ENCODE measurements at places on chromosomes 6 and 20.
A peak's percentile ranks its signal among the peaks of the same experiment; 100 is the strongest.

DNA sequence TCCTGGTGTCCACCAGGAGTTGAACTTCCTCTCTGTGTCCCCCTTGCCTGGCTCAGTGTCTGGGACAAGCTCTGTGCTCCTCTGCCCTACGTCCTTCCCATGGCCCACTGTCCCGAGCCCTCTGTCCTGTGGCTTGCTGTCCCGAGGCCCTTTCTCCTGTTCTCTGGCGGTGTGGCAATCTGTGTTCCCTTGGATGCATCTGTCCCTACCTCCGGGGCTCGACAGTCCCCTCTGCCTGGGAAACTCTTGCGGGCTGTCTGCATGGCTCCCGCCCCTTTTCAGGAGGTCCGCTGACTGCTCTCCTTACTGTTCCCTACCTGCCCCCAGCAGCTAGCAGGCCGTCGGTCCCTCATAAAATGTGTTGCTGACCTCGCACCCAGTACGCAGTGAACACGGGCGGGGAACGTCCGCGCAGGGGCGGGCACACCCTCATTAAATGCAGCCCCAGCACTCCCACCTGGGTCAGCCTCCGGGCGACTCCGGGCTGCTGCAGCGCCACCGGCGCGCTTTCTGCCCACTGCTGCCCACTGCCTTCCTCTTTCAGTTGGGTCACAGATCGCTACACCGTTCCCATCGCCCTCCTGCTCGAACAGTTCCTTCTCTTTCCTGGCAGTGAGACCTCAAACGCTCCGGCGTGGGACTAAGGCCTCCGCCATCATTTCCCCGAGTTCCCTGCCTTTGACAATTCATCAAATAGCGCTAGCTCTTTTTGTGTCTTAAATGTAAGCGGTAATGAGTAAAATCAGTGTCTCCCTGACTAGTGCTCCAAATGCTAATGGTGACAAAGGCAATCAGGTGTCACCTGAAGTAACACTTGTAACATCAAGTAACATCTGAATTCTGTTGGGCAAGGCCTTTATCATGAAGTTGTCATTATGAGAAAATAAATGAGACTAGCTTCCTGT lies 60.5 kb downstream of the RSPH3 start:
- peak; percentile 26 for DNase-seq

DNA sequence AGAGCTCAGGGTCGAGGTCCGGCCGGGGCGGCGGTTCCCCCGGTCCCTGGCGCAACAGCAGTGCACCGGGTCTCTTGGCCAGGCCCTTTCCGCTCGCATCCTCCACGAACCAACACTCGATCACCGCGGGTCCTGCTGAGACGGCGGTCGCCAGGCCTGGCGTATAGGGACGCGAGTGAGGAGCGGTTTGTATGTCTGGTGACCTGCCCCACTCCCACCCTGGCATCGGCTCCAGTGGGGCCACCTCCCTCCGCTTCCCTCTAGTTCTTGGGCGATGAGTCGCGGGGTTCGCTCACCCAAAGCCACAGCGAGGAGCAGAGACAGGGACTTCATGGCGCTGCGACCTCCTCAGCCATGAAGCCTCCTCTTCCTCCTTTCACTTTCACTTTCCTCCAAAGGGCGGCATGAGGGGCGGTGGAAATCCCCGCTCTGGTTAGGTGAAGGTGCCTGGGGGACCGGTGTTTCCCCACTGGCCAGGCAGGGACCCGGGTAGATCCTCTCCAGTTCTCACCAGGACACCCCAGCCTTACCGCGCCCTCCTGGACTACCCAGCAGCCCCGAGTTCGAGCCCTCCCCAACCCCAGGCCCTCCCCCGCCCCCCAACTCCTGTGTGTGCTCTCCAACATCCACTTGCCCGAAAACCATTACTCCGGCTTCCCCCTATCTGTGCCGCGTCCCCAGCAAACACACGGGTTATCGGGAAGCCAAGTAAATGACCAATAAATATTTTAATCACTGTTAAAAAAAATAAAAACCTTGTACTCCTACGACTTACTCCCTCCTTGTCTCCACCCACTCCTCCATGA lies at the start of gene TAPBP:
TSS of gene TAPBP (minus strand) at position 370 of the 806 bp plus-strand sequence. CDS start at position 333, 37 bp downstream.
- DNase-seq: peak; percentile 94

- DNase-seq: no peak
These were observed 541.6 kb upstream of the POU3F2 start for GRCh38 chr6:98292810-98293209.

DNA sequence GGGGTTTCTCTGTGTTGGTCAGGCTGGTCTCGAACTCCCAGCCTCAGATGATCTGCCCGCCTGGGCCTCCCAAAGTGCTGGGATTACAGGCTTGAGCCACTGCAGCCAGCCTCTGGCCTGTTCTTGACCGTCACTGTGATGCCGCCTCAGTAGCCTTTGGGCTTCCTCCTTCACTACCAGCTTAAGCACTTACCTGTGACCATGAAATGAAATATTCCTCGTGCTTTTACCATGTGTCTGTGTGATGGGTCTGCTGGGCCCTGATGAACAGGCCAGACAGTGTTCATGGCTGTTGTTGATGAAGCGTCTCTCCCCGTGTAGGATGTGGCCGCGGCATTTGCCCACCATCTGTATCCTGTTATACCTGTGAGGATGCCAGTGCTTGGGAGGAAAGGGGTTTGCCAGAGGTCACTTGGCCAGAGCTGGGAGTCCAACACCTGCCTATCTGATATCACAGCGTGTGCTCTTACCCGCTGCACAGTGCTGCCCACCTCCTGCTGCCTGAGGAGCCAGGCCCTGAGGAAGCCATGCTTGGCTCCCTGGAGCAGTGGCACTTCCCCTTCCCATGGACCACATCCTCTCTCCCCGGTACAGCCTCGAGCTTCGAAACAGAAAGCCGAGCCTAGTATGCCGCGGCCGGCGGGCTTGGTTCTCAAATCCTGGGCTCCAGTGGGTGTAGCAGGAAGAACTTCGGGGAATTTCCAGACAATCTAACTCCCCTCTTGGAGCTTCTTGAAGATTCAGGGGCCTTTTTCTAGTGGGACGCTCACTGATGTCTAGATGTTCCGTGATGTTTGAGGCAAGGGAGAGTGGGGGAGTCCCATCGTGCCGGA lies 167.9 kb downstream of the ZDHHC14 start:
- no peak for DNase-seq

DNA sequence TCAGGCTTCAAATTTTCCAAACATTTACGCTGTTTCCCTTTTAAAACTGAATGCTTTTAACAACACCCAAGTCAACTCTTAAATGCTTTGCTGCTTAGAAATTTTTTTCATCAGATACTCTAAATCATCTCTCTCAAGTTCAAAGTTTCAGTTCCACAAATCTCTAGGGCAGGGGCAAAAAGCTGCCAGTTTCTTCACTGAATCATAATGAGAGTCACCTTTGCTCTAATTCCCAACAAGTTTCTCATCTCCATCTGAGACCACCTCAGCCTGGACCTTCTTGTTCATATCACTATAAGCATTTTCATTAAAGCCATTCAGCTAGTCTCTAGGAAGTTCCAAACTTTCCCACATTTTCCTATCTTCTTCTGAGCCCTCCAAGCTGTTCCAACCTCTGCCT lies 69.1 kb downstream of the RNF217 start:
- no peak for DNase-seq

DNA sequence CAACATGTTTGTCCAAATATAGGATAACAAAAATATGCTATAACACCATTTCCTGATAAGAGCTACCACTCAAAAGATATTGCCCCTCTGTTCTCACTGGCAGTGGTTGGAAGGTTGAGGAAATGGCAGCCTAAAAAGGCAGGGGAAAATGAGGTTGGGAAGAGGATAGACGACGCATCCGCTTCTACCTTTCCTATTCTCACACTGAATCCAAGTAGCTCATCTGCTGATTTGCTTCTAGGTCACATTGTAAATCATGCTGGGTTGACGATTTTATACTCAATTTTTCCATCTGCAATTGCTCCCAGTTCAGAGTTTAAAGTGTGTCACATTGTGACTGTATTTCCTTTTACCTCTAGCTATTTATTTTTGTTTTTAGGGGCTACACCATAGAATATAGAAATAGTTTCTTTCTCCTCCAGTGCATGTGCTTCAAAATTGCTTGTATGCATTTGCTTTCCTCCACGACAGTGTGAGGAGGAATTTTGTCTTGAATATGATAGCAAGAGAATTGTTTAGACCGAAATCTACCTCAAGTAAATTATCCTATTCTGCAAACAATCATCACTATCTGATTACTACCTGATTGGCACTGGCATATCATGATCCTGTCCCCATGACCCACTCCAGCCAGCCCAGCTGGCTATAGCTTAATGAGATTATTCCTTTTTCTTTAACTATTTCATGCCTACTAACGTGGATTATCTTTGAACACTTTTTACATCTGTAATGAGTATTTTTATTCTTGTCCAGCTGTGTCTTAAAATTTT lies 179.6 kb upstream of the RAB32 start:
- no peak for DNase-seq

DNA sequence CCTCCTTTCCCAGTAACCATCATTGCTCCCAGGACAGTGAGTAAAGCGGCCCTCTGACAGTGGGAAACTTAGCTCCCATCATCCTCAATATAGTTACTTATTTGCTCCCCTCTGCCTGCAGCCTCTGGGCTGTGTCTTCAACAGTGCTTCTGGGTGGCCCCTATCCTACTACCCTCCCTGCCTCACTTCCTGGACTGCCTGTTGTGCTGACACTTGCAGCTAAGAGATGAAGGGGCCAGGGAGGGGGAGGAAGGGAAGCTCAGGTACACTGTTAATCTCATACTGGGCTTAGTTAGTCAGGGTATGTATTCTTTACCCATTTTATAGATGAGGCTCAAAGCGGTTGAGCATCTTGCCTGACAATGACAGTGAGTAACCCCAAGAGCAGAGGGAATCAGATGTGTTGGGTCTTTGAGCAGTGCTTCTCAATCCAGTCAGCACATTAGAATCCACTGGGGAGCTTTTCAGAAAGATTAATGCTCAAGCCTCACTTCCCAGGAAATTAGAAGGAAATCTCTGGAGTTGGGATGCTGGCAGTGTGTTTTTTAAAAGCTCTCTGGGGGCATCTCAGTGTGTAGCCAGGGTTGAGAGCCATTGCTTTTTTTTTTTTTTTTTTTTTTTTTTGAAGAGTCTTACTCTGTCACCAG lies 27.1 kb upstream of the KCNK5 start:
- no peak for DNase-seq

GRCh38 chr6:128487055-128487454 lies 33.3 kb downstream of the PTPRK start:
- no peak for DNase-seq

GRCh38 chr6:147033267-147033666 lies 170.9 kb upstream of the STXBP5 start:
- DNase-seq: no peak

DNA sequence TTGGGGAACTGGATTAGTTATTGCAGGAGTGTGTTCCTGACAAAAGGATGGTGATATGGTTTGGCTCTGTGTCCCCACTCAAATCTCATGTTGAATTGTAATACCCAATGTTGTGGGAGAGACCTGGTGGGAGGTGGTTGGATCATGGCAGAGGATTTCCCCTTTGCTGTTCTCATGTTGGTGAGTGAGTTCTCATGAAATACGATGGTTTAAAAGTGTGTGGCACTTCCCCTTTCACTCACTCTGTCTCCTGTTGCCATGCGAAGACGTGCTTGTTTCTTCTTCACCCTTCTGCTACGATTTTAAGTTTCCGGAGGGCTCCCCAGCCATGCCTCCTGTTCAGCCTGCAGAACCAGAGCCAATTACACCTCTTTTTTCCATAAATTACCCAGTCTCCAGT lies 16.2 kb upstream of the TREM1 start:
- DNase-seq: peak; percentile 32

GRCh38 chr6:134453792-134454510 lies 136.0 kb upstream of the SGK1 start:
- DNase-seq: no peak

DNA sequence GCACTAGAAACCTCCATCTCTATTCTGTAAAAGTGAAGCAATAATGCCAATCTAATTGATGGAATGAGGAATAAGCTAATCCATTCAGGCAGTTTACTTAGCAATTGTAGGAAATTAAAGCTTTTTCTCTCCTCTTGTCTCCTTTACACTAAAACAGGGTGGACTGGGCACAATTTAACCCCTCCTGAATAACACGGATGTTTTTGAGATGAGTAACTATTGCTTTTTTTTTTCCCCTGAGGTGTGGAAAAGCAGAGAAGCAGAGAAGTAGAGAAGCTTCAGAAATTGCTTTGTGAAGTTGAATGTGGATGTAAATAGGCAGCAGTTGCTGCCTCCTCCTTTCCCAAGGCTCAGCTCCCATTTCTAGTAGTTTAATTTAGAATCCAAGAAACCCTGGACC lies 40.0 kb upstream of the GCNT2 start:
- no peak for DNase-seq

GRCh38 chr6:98847779-98848538 lies 13.6 kb downstream of the POU3F2 start:
- no peak for DNase-seq

GRCh38 chr6:71482742-71483141 lies 194.1 kb downstream of the OGFRL1 start:
- no peak for DNase-seq

DNA sequence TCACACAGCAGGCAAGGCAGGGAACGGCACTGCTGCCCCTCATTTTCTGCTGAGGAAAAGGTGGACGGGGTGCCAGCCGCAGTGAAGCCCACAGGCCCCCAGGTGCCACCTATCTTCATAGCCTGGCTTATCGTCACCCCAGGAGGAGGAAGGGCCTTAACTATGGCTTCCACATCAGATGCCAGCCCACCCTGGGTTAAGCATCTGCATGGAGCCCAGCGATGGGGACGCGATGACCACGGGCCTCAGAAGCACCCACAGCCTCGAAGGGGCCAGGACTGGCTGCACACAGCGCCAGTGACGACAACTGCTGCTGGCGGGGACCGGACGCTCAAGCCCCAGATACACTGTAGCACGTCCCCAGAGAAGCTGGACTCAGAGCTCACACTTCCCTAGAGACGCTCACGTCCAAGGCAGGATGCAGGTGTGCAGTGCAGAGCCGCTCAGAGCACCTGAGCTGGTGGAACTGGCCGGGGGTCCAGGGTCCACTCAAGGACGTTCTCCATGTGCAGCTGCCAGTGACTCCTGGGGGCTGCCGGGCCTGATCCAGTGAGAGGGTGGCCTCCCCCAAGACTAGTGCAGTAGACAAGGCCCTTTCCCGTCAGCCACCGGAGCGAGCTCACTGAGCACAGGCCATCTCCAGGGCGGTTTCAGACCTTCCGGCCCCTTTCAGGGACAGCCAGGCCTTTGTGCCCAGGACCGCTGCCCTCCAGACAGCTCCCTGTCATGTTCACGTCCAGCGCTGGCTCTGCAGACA lies 83.0 kb downstream of the YTHDF1 start:
- DNase-seq: no peak

DNA sequence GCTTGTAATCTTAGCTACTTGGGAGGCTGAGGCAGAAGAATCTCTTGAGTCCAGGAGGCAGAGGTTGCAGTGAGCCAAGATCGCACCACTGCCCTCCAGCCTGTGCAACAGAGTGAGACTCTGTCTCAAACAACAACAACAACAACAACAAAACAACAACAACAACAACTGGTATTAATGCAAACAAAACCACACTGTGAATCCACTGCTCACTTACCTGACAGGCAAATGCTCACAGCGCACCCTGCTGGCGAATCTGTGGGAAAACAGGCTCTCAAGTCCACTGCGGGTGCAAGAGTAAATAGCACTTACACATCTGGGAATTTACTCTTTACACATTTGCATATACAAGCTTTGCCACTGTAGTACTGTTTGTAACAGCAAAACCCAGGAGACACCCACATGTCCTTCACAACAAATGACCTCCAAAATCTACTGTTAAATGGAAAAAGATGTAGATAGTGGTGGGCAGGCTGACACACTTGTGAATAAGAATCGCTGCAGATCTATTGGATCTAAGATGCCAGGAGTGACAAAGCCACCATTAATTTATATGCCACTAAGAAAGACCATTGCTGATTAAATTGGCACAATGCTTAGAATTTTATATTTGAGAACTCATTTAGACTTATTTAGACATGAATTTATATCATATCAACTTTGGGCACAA lies 29.3 kb downstream of the NSFL1C start:
- DNase-seq: peak; percentile 80
